Fibroblast of villous mesenchyme (primary cell): ENCODE measurements at places on chromosomes 11 and 22. TPM values are rescaled to one million over a fixed set of nuclear protein-coding genes. Genes with fewer than 3 reads are reported as not detected.

The POTEH gene
- total RNA-seq, result not detected in 2 replicates

The LSP1 gene
- total RNA-seq, result 0.32 TPM in 1 of 2 replicates, not detected in the other

The LIF gene
- total RNA-seq, result 7.4 and 7.8 TPM in 2 replicates

The ARHGAP42 gene
- total RNA-seq, result 13.9 and 16.8 TPM in 2 replicates

The GGTLC3 gene
- not detected in 2 replicates for total RNA-seq

The CD3G gene
- total RNA-seq, result not detected in 2 replicates

The CNTN5 gene
- total RNA-seq, result under 0.01 and 0.32 TPM in 2 replicates

DNA sequence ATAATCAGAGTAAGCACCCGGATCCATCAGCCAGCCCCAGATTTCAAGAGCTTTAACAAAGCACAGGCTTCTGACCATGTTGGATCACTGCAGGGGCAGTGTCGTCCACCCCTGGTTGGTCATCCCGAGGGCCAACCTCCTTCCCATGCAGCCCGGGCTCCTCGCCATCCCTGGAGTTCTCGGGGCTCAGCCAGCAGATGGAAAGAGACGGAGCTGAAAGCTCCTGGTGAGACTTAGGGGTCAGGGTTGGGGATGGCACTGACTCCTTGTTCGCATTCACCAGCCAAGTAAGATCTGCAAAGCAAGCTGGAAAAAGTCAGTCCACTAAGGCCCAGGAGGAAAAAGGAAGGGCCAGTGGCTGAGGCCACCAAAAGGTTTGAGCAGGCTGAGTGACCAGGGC is 888.9 kb downstream of the BRD1 start:
- DNase-seq, result no peak

DNA sequence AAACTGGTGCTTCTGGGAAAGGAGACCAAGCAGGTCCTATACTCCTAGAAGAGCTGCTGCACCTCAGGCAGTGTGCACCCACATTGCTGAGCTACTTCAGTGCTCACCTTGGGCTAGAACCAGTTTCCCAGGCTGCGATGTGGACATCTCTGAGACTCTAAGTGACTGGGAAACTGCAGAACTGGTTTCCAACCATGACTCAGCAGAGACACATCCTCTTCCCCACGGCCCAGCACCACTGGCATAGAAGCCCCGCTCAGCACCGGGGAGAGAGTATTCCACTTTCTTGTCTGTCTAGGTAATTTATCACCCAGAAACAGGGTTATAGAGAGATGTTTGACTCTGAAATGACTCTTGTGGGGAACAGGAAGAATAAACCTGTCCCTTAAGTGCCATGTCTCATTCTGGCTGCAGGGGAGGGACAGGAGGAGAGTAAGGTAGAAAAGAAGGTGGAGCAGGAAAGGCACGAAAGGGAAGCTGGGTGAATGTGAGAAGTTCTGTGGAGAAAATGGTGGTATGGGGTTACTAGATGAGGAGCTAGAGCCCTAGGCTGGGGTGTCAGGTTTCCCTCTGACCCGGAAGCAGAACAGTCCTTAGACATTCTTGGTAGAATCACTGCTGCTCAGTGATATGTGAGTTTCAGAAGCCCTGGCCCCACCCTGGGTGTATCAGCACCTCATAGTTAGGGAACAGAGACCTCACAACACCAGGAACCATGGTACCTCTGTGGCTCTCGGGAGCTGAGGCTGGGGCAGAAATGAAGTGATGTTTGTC is 340.4 kb upstream of the NCAM1 start:
- no peak for DNase-seq

DNA sequence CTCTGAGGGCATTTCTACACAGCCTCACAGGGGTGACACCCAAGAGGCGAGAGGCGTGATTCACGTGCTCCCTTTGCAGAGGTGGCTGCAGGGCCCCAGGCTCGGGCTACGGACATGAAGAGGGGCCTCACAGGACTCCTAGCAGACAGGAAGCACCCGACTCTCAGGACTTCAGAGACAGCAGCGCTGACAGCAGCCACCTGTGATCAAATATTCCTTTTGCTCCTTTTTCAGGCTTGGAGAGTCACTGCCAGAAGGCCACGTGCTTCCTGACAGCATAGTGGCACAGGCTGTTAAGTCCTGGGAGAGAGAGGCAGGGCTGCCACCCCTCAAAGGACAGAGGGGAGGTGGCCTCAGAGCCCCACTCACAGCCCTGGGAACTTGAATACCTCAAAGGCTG is 348.9 kb downstream of the CADM1 start:
- DNase-seq, result no peak

DNA sequence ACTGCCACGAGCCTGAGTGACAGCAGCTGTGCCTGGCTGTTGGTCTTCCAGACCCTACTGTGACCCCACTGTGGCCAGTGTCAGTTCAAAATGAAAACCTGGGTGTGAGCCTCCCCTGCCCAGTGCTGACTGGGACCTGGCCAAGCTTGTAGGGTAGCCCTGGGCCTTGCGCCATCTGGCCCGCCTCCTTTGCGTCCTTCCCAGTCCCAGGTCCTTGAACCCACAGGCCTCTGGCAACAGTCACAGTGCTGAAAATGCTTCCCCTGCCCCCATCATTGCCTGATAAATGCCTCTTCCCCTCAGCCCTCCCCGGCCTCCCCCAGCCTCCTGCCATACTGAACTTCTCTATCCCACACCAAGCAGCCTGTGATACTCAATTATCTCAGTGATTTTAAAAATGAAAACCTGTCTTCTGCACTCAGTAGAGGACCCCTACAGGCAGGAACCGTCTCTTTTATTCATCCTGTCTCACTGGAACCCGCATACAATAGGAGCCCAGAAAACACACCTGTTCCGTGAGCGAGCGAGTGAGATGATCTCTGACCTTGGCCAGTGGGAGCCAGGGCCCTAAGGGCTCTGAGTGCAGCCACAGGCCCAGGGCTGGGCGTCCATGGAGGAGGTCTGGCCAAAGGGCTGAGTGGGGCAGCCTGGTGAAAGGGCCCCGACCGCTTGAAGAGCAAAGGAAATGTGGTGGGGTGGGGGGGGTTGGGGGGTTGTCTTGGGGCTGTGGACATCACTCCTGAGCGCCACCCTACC is 49.7 kb upstream of the TTLL12 start:
- no peak for DNase-seq

- no peak for DNase-seq
Observed at GRCh38 chr11:131504199-131504949, 134.0 kb downstream of the NTM start.

DNA sequence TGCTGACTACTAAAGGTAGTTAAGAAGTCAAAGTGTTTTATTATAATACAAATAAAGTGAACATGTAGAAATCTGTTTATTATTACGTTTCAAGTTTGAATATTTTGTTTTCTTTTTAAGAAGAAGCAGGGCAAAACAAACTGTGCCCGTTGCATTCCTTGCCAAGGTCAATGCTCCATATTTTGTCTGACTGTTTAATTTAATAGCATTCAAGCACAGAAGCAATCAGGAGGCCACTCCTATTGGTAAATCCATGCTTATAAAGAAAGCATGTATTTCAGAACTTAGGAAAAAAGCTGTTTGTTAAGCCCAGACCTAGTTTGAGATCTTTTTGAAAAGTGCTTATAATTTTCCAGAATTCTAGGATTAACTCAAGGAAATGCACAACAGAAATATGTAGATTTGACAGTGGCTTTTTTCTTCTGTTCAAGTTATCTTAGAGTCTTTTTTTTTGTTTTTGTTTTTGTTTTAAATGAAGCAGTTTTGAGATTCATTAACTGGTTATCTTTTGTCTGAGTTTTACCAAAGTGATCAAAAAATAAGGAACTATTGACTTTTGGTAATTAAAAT is 51.7 kb downstream of the ARHGAP42 start:
- DNase-seq, result peak; percentile 42

GRCh38 chr22:44622147-44622427 is 79.9 kb upstream of the PRR5 start:
- DNase-seq, result no peak

DNA sequence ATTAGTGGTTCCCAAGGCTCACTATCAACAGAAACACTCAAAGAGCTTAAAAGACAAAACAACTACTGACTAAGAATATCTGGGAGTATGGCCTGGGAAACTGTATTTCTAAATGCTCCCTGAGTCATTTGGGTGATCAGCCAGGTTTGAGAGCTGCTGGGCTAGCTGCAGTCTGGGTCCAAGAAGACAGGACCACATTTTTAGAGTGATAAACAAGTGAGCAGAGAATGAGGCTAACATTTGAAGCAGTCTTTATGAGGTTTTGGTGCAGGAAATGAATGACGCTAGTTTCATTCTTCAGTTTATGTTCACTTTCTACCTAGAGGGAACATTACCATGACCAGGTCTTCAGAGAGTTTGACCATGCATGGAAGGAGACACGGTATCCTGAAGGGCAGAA is 97.7 kb downstream of the TEAD1 start:
- DNase-seq, result peak; percentile 82

DNA sequence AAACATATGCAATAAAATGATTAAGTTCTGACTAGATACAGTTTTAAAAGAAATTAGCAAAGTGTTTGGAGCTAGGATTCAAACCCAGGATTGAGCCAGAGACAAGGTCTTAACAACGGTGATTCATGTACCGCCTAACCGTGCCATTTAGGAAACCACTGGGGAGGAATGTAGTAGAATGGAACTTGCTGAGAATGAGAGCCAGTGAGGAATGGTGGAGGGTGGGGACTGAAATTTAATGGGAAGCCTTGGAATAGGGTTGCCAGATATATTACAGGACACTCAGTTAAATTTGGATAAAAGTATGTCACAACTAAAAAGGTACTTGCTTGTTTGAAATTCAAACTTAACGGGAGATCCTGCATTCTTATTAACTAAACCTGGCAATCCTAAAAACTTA is 30.4 kb upstream of the TMEM86A start:
- DNase-seq, result no peak

- peak; percentile 22 for DNase-seq
Observed at GRCh38 chr11:19344661-19345518, 104.1 kb upstream of the E2F8 start.
